ENCODE measurements at places on chromosomes 16 and 17.

DNA sequence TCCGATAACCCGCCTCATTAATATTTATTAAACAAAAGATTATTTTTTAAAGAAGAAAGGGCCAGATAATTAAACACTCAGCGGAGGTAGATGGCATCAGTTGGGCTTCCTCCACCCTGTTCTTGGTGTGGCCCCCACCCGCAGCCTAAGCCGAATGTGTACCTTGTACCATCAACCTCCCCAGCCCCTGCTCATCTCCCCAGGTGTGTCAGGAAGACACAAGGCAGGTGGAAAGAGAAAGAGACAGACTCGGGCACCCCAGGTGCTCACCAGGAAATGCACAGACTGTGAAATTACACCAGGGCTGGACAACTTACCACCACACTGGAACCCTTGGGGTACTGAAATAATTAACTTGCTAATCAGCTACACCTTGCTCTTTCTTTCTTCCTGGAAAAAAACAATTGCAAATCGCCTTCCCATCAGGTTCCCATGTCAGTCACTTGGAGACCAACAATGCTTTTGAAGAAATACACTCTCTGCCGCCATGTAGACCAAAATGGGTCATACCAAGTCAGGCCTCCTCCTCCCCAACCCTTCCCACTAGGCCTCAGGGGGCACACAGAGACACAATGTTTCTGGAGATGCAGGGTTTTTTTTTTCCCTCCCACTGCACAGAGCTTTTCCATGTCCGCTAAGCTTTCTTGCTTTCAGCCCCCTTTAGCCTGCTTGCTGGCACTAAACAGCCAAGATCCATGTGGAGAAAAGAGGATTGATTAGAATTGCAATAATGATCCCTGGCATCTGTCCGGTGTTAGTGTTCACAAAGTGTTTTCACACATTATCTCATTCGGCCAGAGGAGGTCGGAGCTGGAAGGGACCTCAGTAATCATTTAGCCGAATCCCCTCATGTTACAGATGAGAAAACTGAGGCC lies 8.6 kb upstream of the LHX1 start:
- DNase-seq, result no peak

- no peak for DNase-seq
Measured at GRCh38 chr16:30983289-30983889, 1.6 kb upstream of the HSD3B7 start.

DNA sequence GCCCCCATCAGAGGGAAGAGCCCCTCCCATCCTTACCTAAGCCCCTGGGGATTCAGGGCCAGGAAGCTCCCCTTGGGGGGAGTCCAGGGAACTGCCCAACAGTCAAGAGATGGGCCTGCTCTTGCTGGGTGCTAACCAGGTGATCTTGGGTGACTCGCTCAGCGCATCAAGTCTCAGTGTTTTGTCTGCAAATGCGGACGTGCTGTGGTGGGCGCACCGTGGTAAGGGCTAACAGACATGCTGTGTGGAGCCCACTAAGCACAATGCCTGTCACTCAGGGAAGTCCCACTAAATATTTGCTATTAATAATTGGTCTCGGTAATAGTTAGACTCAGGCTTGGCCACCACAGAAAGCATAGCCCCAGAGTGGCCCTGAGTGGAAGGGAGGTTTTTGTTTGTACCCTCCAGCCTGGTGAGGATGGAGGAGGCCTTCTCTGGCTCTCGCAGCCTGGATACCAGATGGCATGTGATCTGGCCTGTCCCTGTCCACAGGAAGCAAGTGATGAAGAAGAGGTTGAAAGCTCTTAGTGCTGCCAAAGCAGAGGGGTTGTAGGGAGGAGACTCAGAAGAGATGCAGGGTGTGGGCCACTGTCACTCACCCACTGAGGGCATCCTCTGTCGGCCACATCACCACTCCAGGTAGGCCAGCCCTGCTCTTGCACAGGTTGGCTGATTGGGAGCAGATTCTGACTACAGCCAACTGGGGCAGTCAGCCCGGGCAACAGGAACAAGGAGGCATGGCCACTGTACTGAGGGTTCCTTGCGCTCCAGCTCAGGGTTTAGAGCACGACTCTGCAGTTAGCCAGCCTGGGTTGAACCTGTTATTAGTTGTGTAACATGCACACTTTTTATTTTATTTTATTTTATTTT lies 69.8 kb upstream of the KSR1 start:
- DNase-seq, result no peak

- no peak for DNase-seq
Measured at GRCh38 chr16:4787068-4787467, 1.1 kb downstream of the SEPTIN12 start.

DNA sequence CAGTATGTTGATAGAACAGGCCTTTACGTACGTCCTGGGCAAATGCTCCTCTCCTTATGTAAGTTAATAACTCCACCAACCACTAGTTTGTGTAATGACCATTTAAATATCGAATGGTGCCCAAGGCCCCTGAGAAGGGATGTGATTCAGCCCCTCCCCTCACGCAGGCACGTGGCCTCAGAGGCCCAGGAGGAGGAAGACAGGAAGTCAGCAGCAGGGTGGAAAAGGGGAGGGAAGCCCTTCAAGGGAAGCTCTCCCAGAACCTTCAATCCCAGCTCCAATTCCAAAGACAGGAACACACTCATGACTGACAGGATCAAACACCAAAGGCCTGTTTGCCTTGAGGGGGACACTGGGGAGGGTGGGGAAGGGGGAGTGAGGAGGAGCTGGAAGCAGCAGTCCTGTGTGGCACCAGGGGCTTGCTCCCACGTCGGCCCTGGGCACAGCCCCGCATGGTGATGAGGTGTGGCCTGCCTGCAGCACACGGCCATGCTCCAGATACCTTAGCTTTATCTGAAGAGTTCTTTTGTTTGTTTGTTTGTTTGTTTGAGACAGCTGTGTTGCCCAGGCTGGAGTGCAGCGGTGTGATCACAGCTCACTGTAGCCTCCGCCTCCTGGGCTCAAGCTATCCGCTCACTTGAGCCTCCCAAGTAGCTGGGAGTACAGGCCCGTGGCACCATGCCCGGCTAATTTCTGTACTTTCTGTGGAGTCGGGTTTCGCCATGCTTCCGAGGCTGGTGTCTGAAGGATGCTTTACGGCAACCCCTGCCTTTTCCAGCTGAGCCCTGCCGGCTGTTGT lies 105.0 kb downstream of the ZNF778 start:
- no peak for DNase-seq

DNA sequence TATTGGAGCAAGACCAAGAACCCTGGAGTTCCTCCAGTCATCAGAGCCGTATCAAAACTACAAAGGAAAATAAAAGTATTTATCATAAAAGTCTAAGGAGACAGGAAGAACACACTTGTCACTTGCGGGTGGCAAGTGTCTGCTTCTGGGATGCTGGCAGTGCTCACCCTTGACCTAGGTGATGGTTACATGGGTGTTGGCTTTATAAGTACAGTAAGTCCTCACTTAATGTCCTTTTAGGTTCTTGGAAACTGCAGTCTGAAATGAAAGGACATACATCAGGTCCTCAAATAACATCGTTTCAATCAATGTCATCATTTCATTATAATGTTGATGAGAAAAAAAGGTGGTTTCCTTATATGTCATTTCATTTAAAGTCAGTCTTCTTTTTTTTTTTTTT lies 3.0 kb upstream of the AIPL1 start:
- DNase-seq, result no peak

DNA sequence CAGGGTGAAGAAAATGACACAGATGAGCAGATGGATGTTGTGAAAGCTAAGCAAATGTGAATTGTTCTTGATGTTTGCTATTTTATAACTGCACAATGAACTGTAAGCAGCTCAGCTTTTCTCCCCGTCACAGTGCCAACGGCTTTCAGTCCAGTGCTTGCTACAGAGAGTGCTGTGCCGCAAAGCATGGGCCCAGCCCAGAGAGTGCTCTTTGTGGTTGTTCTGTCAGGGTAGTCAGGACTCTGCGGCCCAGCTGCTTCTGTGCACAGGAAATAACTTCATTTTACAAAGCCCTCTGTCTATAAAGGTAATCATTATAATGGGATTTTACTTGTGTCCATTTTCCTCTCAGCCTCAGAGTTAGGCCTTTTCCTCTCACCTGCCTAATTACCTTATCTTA lies 39.1 kb downstream of the CDRT15 start:
- DNase-seq, result no peak

DNA sequence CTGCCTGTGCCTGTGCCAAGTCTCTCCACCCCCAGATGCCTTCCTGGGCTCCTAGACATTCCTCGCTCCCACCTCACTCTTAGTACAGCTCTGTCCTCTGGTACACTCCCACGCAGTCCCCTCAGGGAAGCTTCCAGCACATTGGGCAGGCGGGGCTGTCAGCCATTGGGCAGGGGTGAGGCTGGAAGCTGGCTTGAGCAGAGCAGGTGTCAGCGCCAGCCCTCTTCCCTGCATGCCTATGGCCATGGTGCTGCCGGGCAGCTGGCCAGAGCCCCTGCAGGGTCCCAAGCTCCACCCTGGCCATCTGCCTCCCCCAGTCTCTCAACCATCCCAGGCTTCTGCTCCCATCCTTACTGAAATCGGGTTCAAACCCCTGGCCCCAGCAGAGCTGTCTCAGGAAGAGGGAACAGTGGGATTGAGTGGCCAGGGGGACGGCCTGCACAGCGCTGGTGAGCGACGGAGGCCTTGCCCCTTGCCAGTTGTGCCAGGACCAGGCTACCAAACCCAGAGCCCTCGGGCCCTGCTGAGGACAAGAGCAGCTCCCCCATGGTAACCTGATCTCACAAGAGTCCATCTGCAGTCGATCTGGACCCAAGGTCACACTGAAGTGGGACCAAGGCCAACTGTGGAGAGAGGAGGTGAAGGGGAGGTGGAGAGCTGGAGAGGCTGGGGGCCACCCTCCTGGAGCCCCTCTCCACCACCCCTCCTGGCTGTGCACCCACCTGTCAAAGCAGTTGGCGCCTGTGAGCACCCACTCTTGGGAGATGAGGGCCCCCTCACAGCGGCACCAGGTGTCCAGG lies 2.4 kb upstream of the B9D1 start:
- no peak for DNase-seq

DNA sequence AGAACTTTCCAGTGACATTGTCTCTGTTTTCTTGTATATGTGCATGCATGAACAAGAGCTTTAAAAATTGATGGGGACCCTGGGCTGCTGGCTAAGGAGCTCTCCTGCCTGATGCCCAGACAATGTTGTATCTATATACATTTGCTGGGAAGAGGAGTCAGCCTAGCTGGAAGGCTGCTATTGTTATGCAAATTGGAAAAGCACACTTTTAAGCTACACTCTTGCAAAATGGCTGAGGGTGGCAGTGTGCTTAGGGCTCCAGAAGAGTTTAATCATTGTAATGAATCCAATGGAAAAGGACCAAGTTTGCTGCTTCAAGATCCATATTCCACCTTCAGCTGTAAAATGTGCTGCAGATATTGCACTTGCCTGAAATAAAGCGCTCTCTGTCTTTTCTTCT lies 171.8 kb downstream of the PRKCA start:
- DNase-seq, result no peak

GRCh38 chr17:71922439-71922838 lies 198.4 kb upstream of the SOX9 start:
- no peak for DNase-seq
